ENCODE measurements at places on chromosomes 12 and 14.

DNA sequence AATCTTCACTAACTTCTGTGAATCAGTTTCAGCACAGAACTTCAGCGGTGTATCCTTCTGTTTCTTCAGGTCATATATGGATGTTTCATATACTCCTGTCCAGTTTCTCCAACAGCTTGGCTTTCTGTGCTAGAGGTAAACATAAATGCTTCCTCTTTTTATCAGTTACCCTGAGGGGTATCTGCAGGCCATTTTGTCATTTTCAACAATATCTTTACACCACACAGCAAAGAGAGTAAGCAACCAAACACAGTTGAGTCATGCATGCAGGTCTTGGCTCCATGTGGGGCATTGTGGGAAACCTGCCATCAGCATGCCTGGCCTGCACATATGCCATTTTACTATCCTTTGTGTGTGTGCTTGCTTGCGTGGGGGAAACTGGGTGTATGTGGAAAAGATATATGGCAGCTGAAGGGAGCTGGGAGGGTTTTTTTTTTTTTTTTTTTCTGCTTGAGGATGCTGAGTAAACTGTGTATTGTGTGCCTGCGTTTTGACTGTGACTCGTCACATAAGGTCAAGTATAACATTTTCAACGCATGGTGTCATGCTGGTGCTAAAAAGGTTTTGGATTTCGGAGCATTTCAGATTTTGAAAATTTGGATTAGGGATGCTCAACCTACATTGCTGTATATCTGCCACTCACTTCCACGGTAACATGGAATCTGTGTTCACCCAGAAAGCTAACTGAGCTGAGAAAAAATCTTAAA lies 56.1 kb upstream of the YARS2 start:
- DNase-seq, result no peak

GRCh38 chr12:107057071-107057834 lies 36.1 kb downstream of the CRY1 start:
- no peak for DNase-seq

- no peak for DNase-seq
Measured at GRCh38 chr12:24223926-24224325, 274.5 kb upstream of the SOX5 start.

- DNase-seq, result no peak
Measured at GRCh38 chr14:70711451-70711850, 69.7 kb downstream of the TTC9 start.

GRCh38 chr14:31692376-31692781 lies 131.2 kb downstream of the NUBPL start:
- no peak for DNase-seq

- DNase-seq, result no peak
Measured at GRCh38 chr12:46815809-46816208, 10.0 kb downstream of the SLC38A4 start.

- DNase-seq, result peak; percentile 51
Measured at GRCh38 chr12:94640134-94640928, 10.0 kb downstream of the TMCC3 start.

DNA sequence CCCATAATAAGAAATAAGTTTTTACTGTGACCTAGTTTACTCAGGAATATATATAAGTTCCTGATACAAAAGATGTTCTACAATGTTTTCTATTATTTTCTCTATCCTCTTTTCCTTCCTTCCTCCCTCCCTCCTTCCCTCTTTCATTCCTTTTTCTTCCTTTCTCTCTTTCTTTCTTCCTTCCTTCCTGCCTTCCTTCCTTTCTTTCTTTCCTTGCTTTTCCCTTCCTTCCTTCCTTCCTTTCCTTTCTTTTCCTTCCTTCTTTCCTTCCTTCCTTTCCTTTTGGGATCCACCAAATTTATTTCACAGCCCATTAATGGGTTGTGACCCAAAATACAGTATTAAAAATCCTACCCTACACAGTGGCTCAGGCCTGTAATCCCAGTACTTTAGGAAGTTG lies 3.9 kb upstream of the VDR start:
- DNase-seq, result no peak

GRCh38 chr14:55589171-55589570 lies 9.2 kb downstream of the KTN1 start:
- no peak for DNase-seq

- DNase-seq, result no peak
Measured at GRCh38 chr12:116153113-116153512, 124.4 kb downstream of the MED13L start.

DNA sequence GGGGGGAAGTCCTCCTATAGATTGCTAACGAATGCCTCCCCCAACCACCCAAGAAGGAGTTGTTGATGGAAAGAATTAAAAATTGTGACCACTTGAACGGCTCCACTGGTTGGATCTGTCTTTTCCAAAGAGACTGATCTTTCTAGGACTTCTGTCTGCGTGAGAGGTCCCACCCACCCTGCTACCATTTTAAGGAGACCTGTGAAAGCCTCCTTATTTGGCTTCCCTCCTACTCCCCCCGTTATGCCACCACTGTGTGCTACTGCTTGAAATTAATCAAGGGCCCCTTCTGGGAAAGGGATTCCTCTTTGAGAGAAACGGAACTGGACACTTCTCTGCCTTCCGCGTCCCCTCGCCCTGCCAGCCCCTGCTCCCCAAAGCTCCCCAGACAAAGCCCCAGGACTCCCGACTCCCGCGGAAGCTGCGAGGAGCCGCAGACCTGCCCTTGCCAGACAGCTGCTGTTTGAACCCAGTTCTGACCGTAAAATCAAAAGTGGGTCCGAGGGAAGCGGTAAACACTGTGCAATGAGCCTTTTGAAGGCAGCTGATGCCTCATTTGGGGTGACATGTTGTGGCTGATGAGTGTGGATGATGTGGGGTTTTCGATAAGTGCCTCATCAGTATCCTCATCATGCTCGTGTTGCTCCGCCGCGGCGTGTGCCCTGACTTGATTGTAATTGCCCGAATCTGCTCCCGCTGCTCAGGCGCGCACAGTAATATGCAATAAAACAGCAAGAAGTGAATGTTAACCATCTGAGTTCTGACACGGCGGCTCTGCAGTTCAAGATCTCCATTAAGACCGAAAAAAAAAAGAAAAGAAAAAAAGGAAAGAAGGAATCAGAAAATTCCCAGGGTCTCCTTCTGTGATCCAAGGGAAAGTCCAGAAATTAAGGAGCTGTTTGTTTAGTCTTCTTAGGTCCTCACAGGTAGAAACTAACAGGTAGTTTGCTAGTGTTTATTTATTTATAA lies 48.2 kb downstream of the MBIP start:
- peak; percentile 18 for DNase-seq

DNA sequence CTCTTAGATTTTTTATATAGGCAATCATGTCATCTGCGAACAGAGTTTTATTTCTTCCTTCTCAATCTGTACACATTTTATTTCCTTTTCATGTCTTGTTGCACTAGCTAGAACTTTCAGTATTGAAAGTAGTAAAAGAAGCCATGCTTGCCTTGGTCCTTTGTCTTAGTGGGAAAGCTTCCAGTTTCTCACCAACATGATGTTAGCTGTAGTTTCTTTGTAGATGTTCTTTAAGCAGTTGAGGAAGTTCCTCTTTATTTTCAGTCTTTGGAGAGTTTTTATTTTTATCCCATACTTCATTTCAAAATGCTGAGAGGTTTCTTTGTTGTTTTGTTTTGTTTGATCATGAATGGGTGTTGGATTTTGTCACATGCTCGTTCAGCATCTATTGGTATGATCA lies 12.7 kb upstream of the RIMKLB start:
- DNase-seq, result no peak

DNA sequence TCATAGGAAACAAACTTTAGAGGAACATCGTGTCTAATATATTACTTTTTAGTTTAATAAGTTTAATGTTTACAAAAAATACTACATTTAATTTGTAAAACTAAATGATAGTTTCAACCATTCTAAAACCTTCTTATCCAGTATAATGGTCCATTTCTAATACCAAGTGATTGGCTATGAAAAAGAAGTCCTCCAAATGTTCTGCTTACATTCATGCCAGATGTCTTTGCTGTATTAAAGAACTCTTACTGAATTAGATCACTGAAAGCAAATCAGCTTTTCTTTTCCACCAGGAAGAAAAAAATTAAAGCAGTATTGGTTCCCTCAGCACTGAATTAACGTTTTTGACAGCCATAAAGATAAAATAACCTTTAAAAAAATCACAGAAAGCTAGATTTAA lies 3.7 kb downstream of the NOVA1 start:
- DNase-seq, result no peak

DNA sequence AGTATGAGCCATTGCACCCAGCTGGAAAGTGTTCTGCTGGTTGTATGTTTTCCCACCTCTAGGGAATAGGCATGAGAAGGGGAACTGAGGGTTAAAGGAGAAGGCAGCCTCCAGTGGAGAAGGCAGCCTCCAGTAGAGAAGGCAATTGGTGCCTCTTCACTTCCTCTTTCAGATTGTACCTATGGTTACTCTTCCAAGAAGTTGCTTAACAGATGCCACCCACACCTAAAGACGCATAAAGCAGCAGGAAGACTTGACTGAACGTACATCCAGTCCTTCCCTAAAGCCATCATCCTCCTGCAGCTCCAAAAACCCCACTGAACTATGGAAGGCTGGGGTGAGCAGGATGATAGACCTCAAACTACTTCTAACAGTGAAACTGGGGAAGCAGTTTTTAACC lies 13.1 kb downstream of the DPF3 start:
- DNase-seq, result no peak

GRCh38 chr12:19771858-19772257 lies 332.6 kb downstream of the AEBP2 start:
- no peak for DNase-seq

DNA sequence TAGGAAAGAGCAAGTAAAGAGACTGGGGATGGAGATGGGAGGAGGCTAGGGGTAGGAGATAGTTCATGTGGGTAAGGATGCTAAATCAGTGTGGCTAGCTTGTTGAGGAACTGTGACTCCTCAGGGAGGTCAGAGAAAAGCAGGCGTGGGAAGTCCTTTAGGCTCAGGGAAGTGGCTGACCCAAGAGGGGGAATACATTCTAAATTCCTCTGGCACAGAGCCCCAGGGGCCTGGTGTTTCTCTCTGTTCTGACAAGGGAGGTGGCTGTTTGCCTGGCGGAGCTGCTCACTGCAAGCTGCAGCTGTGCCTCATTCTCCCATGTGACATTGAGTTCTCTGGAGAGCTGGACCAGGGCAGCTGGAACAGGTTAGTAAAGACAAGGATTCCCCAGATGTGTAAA lies 152.2 kb upstream of the SLC38A2 start:
- no peak for DNase-seq

DNA sequence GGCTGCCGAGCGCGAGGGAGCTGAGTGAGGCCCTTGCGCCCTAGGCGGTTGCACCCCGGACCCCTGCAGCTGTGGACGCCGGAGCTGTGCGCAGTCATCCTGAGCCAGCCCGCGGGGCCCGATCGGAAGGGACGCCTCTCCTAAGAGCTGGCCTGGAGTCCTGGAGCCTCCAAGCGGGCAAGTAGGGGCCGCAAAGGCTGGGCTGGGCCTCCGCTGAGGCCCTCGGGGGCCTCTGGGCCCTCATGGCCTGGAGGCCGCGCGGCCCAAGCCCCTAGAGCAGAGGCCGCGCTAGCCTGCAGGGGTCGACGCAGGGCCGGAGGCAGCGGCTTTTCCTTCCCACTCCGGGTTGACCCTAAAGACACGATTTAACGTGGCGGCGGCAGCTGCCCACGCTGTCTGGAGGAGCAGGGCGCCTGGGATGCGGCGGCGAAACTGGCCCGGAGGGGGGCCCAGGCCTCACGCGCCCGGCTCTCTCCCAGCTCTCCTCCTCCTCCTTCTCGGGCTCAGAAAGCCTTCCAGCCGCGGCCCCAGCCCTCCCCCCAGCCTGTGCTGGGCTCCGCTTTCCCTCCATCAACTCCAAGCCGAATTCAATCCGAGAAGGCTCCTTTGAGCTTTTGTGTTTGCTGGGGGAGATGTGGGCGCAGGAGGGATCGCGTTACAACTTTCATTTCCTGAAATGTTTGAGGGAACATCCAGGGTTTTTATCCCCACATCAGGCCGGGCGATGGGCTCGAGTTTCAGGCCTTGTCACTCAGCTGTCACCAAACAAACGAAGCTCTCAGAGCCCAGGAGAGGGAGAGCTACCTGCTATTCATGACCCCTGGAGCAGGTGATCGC lies 11.6 kb downstream of the SIX1 start:
- DNase-seq, result no peak

- DNase-seq, result no peak
Measured at GRCh38 chr12:94636462-94637085, 13.8 kb downstream of the TMCC3 start.

GRCh38 chr12:133234971-133235370 lies 706 bp downstream of the ANHX start:
- DNase-seq, result no peak

DNA sequence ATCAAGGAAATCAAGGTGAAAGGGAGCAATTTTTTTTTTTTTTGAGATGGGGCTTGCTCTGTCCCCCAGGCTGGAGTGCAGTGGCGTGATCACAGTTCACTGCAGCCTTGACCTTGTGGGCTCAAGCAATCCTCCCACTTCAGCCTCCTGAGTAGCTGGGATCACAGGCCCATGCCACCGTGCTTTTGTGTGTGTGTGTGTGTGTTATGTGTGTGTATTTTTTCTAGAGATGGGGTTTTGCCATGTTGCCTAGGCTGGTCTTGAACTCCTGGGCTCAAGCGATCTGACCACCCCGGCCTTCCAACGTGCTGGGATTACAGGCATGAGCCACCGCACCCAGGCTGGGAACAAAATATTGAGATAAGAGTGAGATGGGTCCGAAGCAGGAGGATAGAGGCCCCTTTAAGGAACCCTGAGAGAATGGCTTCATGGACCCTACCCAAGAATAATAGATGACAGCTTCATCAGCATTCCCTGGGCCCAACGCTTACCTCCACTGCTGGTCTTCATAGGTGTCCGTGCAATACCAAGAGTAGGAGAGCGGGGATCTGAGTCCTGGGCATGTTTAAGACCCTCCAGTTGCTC lies 1.0 kb downstream of the CDCA3 start:
- DNase-seq, result no peak

GRCh38 chr12:104555648-104556047 lies 98.9 kb downstream of the CHST11 start:
- DNase-seq, result no peak

DNA sequence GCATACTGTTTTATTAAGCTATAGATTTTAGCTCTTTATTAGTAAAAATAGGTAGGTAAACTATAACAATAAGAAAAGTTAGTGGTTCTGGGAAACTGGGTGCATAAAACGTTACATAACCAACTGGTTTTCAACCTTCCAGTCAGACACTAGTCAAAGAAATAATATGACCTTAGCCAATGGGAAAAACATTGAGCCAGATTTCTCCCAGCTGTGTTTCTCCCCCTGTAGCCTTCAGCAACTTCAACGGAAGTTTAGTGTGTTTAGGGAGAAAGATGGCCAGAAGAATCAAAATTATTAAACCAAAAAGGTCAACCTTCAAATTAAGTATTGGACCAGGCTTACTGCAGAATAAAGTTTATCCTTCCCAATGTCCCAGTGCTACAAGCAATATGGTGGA lies 283.5 kb upstream of the DIO2 start:
- no peak for DNase-seq

- no peak for DNase-seq
Measured at GRCh38 chr12:58270966-58271705, 329.8 kb downstream of the ATP23 start.

DNA sequence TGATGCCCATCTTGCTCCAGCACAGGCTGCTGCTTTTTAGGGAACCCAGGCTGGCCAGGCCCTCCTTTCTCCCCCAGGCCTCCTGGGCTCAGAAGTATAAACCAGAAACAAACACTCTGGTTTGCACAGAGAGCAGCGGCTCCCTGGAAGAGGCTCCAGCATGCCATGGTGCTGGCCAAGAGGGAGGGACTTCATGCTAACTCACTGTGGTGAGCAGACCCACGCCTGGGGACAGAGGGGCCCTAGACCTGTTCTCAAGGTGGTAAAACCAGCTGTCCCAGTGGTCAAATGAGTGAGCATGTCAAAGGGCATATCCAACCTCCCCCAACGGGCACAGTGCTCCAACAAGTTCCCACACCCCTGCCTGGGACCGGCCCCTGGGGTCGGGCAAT lies 15.5 kb downstream of the BCL11B start:
- DNase-seq, result peak; percentile 29

Measured in stimulated activated naive CD8-positive, alpha-beta T cell treated with anti-CD3 and anti-CD28 coated beads, Interleukin-15, Interleukin-2, amounts not matched to agents 100 U/mL and 50 U/mL, for 24 hours (primary cell).